Brain pericyte (primary cell): ENCODE measurements at places on chromosomes 4 and X.

DNA sequence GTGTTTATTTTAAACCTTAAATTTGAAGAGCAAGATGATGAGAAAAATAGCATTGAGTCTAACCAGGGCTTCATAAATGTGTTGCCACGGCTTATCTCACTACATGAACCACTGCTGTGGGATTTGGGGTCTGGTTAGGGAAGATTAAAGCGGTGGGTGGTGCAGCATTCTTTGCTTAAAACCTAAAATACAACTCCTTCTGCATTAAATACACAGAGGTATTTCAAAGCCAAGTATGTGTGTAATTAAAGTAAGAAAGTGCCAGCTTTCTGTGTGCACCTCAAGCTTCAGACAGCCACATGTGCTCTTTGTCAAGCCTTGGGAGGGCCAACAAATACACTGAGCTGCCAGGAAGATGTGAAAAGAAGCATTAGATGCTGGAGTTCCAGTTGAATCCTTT, 128.0 kb downstream of the CPE start:
- DNase-seq = no peak

- DNase-seq = no peak
Observed at GRCh38 chr4:140188975-140189374, 35.0 kb upstream of the MAML3 start.

GRCh38 chr4:97153042-97153441, 990.2 kb downstream of the STPG2 start:
- no peak for DNase-seq

DNA sequence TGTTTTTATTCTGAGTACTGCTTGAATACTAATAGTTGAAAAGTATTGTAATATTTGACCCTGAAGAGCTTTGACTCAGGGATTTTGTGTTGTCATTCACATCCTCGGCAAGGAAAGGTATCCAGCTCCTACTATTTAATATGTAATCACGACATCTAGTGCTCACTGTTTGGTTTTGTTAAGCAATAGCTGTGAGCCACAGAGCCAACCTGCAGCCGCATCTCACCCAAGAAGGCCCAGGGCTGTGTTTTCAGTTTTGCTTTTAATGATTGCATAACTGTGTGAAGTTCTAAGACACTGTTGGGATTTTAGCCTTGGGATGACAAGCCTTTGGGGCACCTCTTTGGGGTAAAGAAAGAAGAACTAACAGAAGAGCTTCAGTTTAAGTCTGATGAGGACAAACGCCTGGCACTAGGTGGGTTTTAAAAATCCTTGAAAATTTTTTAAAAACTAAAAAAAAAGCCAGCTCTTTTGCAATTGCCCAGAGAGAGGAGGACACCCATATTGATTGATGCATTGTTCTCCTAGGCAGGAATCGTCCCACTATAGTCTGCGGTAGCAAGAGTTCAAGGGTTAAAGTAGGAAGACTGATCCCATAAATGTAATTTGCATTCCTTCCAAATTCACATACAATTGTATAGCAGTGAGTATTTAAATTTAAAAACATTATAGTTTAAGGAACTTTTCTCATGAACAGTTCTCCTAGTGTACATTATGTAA, 157.8 kb downstream of the RELL1 start:
- no peak for DNase-seq

DNA sequence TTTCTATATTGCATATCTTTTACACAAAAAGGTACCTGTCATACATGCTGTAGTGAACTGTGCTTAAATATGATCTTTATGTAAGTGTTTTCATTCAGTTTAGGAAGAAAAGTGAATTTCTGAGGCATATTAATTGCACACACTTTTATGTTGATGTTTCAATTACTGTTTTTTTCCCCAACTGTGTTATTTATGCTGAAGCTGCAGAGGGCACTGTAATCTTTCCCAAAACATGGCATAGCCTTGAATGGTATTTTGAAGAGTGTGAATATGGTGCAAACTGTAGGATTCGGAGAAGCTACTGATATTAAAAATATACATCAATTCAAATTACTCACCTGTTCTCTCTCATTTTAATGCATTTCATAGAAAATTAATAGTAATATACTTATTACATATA, 6.0 kb upstream of the CENPE start:
- DNase-seq = no peak

- DNase-seq = no peak
Observed at GRCh38 chrX:153868576-153869472, 17.1 kb downstream of the L1CAM start.

GRCh38 chr4:119139311-119139710, 3.7 kb downstream of the MYOZ2 start:
- DNase-seq = no peak

- no peak for DNase-seq
Observed at GRCh38 chr4:116438417-116438816, 647.0 kb downstream of the TRAM1L1 start.

- no peak for DNase-seq
Observed at GRCh38 chr4:16691450-16691849, 207.0 kb downstream of the LDB2 start.

- DNase-seq = no peak
Observed at GRCh38 chr4:109947457-109947856, 34.8 kb downstream of the EGF start.

DNA sequence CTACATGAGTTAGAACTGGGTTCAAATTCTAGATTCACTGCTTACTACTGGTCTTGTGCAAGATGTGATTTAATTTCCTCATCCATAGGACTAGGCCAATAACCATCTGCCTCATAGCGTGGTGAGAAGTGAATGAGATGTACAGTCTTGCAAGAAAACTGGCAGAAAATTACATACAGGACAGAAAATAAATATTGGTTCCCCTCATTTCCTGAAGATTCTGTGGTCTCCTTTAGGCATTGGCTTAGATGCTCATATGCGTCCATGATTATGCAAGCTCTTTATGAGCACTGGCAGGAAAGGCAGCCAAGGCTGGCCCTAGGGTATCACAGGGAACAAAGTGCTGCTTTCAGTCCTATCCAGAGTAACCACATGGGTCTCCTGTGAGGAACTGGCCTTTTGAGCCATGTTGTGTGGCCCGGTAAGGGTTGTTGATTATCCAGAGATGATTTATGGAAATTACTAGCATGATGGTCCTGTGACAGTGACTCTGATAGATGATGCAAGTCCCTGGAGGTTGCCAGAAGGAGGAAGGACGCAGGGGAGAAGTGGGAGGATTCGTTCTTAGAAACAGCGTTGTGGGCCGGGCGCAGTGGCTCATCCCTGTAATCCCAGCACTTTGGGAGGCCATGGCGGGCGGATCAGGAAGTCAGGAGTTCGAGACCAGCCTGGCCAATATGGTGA, 9.9 kb upstream of the MOB1B start:
- no peak for DNase-seq

DNA sequence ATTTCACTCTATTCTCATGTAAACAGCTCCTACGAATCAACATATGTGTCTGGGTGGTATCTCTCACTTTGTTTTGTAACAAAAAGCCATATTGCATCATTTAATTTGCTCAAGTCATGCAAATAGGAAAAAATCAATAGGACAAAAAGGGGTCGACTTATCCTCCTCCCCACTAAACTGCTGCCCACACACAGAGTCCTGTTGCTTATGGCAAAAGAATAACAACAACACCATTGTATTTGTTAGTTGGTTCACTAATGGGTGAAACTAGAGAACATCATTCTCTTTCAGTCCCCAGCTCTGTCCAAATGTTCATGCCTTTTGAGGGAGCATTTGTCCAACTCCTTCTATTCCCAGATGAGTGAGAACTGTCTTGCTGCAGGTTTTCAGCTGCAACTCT, 2.1 kb downstream of the HHIP start:
- no peak for DNase-seq

GRCh38 chr4:646460-646859, 21.1 kb downstream of the PDE6B start:
- no peak for DNase-seq

GRCh38 chr4:145929415-145930178, 9.0 kb downstream of the ZNF827 start:
- no peak for DNase-seq

GRCh38 chr4:112210777-112211176, 20.8 kb upstream of the AP1AR start:
- no peak for DNase-seq

DNA sequence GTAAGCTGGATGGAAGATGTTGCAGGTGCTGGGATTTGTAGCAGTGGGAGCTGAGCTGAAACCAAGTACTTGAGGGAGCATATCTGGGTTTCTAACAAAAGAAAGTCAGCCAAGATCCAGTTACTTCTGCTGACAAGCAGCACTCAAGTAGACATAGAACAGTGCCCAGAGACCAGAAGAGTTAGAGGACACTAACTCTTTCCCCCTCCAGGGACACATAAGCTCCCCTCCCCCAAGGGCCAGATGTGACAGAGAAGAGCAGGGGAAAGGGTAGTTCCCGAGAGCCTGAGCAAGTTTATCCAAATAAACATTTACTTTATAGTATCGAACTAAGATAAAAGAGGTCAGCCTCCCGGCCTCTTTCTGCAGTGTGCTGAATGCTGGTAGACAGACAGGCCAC, 12.2 kb downstream of the TRPC3 start:
- no peak for DNase-seq

- no peak for DNase-seq
Observed at GRCh38 chr4:89269121-89269666, 38.4 kb downstream of the GPRIN3 start.

- DNase-seq = no peak
Observed at GRCh38 chrX:57899064-57899463, 11.2 kb downstream of the ZXDA start.

DNA sequence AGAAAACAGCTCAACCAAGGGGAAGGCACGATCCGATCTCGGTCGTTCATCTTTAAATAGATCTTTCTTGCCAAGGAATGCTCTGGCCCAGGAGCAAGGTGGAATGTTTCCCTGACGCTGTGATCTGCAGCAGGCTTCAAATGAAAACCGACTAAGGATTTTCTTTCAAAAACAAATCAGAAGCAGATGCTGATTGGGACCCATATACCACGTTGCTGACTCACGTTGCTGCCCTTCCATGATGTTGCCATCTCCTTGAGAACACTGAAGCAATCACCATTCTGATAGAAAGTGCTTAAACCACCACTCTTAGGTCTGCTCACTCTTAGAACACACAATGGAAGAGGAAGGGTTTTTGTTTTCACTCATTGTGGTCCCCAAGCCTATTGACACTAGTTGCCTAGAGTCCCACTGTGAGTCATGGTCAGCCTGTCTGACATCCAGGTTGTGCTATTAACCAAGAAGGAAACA, 26.1 kb downstream of the LAMTOR3 start:
- DNase-seq = no peak
